ENCODE measurements at places on chromosomes 4 and X.

- no peak for DNase-seq
Observed at GRCh38 chr4:61214680-61215079, 14.6 kb downstream of the ADGRL3 start.

DNA sequence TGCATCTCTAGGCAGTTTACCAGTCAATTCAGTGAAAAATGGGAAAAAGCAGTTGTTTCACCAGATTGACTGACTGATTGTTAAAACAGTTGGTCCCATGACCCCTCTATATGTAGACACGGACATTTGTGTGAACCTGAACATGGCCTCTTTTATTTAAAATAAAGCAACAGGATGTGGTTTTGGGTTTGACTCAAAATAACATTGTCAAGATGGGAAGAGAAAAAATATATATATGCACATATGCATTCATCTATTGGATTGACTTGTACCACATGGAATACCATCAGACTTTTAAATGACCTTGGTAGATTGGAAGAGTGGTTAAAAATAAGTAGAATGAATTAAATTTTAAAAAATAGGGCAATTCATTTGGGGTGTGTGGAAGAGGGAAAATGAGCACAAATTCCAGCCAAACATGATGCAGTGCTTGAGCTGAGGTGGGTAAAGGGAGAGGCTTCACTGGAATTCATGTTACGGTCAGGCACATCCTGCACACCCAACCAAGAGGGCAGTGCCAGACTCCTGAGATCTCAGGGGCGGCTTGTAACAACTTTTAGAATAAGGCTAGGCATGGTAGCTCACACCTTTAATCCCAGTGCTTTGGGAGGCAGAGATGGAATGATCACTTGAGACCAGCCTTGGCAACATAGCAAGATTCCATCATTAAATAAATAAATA is 560.7 kb upstream of the TENM3 start:
- DNase-seq, result no peak

DNA sequence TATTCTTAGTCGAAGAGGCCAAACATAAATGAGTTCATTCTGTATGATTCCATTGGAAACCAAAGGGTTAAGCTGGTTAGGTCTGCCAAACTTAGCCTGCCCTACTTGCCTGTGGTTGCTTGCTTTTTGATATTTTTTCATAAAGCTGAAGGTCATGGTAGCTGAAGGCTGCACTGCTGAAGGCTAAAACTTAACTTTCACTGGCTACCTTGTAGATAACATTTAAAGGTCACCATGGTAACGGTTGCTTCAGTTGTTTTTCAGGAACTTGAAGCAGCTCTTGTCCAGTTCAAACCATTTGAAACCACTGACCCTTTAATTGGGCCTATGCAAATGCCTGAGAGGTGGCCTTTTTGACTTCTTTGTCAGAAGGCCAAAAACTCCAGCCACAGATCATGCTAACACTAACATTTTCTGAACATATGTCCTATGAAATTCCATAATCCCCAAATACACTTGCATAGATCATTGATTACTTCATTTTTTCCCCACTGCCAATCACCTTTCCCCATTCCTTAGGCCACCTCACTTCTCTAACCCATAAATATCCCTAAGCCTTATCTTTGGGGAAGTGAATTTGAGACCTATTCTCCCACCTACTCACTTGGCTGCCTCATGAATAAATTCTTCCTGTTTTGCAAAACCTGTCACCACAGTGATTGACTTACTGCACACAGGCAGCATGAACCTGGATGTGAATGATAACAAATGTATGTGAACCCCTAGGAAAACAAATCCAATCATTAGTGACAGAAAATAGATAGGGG is 10.7 kb upstream of the SMIM10L2A start:
- no peak for DNase-seq

DNA sequence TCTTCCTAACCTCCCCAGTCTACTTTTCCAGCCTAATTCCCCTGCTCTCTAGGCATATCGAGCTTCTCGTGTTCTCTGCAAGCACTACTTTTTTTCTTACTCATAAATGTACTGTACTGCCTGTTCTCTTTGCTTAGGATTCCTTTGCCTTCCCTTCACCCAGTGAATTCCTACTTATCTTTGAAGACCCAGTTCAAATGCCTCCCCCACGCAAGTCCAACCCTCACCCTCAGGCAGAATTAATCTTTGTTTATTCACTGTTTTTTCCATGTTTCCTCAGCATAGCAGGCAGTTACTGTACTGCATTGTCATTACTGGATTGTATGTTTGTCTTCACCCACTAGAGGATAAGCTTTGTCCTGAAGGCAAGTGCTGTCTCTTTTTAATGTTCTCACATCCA is 287.7 kb downstream of the BMPR1B start:
- no peak for DNase-seq

DNA sequence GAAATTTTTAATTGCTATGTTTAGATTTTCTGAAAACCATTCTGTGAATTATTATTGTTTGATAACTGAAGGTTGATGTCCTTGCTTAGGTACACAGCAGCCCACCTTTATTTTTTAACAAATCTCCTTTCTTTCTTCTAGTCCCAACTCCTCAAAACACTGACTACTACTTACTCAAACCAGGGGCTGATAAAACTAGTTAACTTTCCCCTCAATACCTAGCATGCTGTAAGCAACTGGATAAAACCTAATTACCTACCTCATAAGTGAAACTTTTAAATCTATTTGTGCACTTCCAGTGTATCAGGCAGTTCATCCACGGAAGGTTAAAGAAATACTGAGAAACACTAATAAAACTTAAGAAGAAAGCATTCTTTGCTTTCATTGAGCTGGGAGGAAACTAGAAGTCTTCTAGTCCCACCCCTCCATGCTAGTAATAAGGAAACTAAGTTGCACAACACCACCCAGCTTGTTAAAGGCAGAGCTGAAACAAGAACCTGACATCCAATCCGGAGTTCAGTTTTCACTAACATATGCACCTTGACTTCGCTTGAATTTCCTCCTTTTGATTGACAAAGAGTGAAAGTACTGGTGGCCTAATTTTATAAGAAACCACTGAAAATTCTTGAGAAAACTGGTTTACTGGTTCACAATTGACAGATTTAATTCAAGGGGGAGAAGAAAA is 180.2 kb upstream of the TET2 start:
- DNase-seq, result no peak

GRCh38 chr4:73005514-73005913 is 64.0 kb downstream of the COX18 start:
- no peak for DNase-seq

DNA sequence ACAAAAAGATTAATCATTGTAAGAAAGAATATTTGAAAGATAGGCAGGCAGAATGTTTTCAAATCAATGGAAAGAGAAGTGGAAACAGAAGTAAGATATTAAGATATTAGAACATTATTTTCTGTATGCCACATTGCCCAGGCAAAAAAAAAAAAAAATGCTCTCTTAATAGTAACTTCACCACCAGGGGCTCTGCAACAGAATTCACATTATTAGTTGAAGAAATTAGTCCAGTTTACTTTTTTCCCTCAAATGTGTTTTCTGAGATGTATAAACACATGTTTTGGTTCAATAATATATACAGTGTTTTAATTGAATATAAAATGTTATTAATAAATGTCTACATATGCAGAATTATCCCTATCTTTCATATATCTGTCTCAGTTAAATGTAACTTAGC is 78.0 kb upstream of the ADAD1 start:
- DNase-seq, result no peak

- DNase-seq, result peak; percentile 33
Observed at GRCh38 chr4:99300934-99301333, 10.1 kb upstream of the ADH1A start.

- DNase-seq, result peak; percentile 10
Observed at GRCh38 chr4:114180481-114180880, 201.0 kb upstream of the ARSJ start.

- no peak for DNase-seq
Observed at GRCh38 chrX:153624196-153625091, 22.6 kb upstream of the DUSP9 start.

- no peak for DNase-seq
Observed at GRCh38 chrX:73668779-73669178, 105.8 kb downstream of the CHIC1 start.

- no peak for DNase-seq
Observed at GRCh38 chrX:150446151-150446550, 83.0 kb downstream of the MAMLD1 start.

- no peak for DNase-seq
Observed at GRCh38 chr4:36208893-36209473, 35.3 kb downstream of the ARAP2 start.

DNA sequence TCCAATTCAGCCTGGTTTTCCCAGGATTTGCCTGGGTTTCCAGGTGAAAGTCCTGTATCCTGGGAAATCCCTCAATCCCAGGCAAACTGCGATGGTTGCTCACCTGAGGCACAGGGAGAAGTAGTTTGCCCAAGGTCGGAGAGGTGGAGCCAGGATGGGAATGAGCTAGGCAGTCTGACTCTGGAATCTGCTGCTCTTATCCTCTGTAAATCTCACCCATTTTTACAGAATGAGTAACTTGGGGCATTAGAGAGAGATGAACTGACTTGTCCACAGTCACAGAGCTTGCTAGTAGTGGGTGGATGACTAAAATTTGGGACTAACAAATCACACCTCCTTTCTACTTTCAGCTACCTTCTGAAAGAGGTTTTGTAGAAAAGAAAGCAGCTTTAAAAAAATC is 9.8 kb upstream of the ARX start:
- DNase-seq, result no peak

DNA sequence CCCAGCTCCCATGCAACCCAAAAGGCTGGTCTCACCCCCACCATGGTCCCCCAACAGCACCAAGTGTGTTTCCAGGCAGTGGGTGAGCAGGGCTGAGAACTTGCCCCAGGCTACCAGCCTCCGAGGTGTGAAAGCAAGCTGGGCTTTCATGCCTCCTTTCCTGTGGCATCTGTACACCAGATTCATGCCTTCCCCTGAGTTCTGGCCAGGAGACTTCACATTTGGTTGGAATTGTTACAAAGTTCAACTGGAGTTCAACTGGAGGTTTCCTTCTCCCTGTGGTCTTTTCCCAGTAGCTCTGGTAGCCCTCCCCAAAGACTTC is 77.6 kb upstream of the RAB40AL start:
- DNase-seq, result no peak

DNA sequence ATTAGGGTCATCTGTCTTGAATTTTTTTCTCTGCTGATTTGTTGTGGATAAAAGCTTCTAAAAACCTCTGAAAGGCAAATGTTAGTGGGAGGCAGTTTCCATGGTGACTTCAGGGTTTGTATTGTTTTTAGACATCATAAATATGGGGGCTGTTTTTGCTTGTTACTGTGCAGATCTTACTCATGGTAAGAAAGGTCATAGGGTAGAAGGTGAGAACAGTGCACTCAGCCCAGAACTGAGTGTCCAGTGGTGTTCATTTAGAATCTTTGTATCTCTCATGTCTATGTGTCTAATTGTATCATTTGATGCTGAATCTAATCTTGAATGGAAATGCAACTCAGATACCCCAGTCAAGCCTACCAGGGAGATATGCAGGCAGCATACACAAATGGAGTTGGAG is 609.8 kb downstream of the ZNF674 start:
- no peak for DNase-seq

DNA sequence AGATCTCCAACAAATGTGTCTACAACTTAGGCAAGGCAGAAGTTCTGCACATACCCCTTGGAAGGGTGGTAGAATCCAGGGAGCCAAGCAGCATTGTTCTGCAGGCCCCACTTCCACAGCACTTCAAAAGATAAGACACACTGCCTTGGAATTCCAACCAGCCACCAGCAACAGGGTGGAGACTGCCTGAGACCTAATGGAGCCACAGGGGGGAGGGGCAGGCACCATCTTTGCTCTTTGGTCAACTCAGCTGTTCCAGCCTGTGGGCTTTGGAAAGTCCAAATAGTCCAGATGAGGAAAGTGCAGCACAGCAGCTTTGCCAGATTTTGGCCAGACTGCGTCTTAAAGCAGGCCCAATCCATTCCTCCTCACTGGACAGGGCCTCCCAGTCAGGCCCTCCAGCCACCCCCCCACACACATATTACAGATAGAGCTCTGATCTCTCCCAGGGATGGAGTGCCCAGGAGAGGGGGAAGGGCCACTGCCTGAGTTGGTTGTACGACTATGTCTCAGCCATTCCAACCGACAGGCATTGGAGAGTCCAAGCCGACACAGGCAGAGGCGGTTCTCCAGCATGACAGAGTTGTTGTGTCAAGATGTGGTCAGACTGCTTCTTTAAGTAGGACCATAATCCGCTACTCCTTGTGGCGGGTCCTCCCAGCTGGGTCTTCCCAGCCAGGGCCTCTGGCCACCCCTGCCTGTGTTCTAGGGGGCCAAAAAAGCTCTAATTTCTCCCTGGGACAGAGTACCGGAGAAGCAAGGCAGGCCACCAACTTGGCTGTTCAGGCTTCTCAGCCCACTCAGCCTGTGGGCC is 42.5 kb upstream of the ANTXR2 start:
- DNase-seq, result no peak

DNA sequence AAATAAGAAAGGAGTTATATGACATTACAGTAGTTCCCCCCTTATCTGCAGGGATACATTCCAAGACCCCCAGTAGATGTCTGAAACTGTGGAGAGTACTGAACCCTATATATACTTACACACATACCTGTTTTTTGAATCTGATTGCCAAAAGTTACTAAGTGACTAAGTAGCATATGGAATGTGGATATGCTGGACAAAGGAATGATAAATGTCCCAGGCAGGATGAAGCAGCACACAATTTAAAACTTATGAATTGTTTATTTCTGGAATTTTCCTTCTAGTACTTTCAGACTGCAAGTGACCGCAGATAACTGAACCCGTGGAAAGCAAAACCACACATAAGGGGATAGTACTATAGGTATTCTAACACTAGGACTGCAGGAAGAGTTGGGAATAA is 22.7 kb downstream of the UGDH start:
- DNase-seq, result no peak

DNA sequence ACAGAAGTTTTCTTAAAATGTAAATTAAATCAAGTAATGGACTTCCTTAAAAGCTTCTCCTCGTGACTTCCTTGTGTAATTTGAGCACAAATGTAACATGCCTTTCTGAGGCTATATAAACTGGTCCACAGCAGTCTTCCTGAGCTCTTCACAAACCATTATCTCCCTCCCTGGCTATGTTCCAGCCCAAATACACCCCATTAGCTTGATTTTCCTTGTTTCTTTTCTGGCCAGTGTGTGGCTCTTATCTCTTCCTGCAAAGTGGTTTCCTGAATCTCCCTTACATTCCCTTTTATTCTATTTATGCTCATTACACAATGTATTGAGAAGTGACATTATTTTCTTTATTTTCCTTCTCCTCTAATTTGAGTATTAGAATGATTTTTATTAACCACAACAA is 1085.3 kb upstream of the PCDH10 start:
- no peak for DNase-seq

DNA sequence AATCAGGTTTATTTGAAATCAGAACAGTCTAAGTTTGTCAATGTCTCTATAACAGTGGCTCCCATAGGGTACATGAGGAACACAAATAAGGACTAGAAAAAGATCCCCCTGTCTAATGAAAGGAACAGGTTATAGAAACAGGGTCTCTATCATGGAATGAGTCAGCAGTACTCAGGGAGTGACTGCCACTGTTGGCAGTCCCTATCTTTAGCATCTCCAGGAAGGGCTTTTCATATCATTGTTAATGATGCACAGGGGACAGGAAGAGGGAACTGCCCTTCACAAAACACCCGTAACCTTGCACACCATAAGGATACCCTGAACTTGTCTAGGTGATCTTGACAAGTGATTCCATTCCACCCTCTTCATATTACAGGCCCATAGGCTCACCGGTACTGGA is 38.5 kb upstream of the SMIM10L2A start:
- no peak for DNase-seq

Data from HS-5 (cell line).